ENCODE measurements at places on chromosomes 11 and 22.
A peak's percentile ranks its signal among the peaks of the same experiment; 100 is the strongest.

GRCh38 chr11:112662554-112662953, 298.7 kb upstream of the NCAM1 start:
- H3K4me1 ChIP-seq, result no peaks in the 10 kb centered on the region
- peaks cover 2% of the 10 kb centered on the region for H3K27me3 ChIP-seq
- no peak overlapping the region for H3K27ac ChIP-seq
- no peak for DNase-seq
- no peak overlapping the region for H3K4me3 ChIP-seq

DNA sequence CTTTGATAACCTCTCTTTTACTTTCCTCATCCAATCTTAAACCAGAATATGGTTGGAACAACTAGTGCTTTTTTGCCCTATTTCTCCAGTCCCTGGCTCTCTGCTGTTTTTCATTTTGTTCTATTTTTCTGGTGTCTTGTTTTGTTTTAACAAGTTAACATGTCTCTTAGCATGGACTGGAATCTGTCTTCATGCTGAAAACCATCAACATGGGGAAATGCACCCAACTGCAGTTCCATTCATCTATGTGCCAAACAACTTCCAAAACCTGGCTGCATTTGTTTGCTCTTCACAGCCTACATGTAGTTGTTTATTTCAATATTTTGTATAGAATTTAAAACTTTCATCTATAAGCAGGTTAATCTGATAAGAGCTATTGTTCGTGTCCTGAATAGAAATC, 46.8 kb upstream of the NOX4 start:
- H3K4me1 ChIP-seq, result no peaks in the 10 kb centered on the region
- H3K27ac ChIP-seq, result no peak overlapping the region
- H3K27me3 ChIP-seq, result no peaks in the 10 kb centered on the region
- DNase-seq, result no peak
- H3K36me3 ChIP-seq, result no peaks in the 10 kb centered on the region

GRCh38 chr11:7573193-7573557, 59.4 kb downstream of the PPFIBP2 start:
- DNase-seq, result no peak
- no peak overlapping the region for H3K27ac ChIP-seq
- peaks cover 16% of the 10 kb centered on the region for H3K4me1 ChIP-seq
- H3K27me3 ChIP-seq, result peaks cover 18% of the 10 kb centered on the region

- no peak overlapping the region for H3K27ac ChIP-seq
- peaks cover 3% of the 10 kb centered on the region for H3K27me3 ChIP-seq
- no peaks in the 10 kb centered on the region for H3K4me1 ChIP-seq
- H3K4me3 ChIP-seq, result no peak overlapping the region
Measured at GRCh38 chr11:67542169-67542568, 18.9 kb upstream of the CABP2 start.

GRCh38 chr11:102914238-102915043, 39.7 kb upstream of the MMP12 start:
- no peaks in the 10 kb centered on the region for H3K36me3 ChIP-seq
- no peak overlapping the region for H3K4me3 ChIP-seq
- no peak for DNase-seq

GRCh38 chr11:13302420-13302958, 24.9 kb downstream of the BMAL1 start:
- no peak for DNase-seq
- no peak overlapping the region for H3K4me3 ChIP-seq
- H3K27me3 ChIP-seq, result no peaks in the 10 kb centered on the region

- peaks cover 19% of the 10 kb centered on the region for H3K4me1 ChIP-seq
- peak within 1 kb of the TSS; percentile 98 for H3K4me3 ChIP-seq
- H3K27me3 ChIP-seq, result peaks cover 40% of the 10 kb centered on the region
- DNase-seq, result peak; percentile 64
- H3K36me3 ChIP-seq, result peaks cover 3% of the 10 kb centered on the region
- H3K27ac ChIP-seq, result peak within 1 kb of the TSS; percentile 79
Measured at GRCh38 chr11:124762105-124762623, at the start of gene ESAM. ESAM (minus strand) TSS chr11:124762290; CDS start chr11:124762154, 136 bp downstream.

GRCh38 chr11:103961010-103961409, 75.4 kb upstream of the DDI1 start:
- no peaks in the 10 kb centered on the region for H3K36me3 ChIP-seq
- H3K27ac ChIP-seq, result no peak overlapping the region
- no peaks in the 10 kb centered on the region for H3K27me3 ChIP-seq
- peaks cover 9% of the 10 kb centered on the region for H3K4me1 ChIP-seq
- no peak for DNase-seq

DNA sequence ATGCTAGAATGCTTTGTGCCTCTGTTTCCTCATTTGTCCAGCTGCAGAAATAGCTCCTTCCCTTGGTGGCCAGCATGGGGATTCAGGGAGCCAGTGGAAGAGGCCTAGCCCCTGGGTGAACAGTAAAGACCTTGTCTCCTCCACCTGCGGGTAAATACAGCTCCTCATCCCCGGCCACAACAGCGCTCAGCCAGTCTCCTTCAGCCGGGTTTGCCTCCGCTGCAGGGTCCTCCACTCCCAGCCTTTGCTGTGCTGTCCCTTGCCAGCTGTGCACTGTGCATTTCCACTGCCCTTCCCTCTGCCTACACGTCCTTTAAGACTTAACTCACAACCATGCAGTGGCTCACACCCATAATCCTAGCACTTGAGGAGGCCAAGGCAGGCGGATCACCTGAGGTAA, 1.5 kb upstream of the CDC42EP1 start:
- peaks cover 30% of the 10 kb centered on the region for H3K4me1 ChIP-seq
- peaks cover 2% of the 10 kb centered on the region for H3K36me3 ChIP-seq
- H3K27ac ChIP-seq, result no peak overlapping the region
- no peak overlapping the region for H3K4me3 ChIP-seq

DNA sequence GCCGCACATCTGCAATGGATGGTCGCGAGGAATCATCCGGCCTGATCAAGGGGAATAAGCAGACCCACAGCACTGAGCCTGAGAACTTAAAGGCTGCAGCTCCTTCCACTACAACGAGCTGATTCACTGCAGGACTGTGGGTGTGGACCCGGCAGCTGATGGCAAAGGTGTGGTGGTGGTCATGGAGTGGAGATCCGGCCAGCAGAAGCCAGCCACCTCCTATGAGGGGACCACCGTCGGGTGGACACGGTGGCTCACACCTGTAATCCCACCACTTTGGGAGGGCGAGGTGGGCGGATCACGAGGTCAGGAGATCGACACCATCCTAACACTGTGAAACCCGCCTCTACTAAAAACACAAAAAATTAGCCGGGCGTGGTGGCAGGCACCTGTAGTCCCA, 66.4 kb downstream of the DGCR2 start:
- H3K4me1 ChIP-seq, result no peaks in the 10 kb centered on the region
- H3K27ac ChIP-seq, result no peak overlapping the region
- no peak for DNase-seq
- no peak overlapping the region for H3K4me3 ChIP-seq
- no peaks in the 10 kb centered on the region for H3K27me3 ChIP-seq

DNA sequence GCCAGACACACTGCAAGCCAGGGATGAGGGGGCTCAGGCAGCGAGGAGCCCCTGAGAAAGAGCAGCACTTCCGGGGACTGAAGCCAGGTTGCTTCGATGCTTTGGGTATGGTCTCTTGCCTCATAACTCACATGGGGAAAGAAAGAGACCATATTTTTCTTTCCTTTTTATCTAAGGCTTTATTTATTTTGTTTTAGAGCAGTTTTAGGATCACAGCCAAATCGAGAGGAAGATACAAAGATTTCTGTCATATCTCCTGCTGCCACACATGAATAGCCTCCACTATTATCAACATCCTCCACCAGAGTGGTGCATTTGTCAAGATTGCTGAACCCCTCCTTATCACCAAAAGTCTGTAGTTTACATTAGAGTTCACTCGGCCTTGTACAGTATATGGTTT, 24.3 kb upstream of the ADSL start:
- no peaks in the 10 kb centered on the region for H3K27me3 ChIP-seq
- peaks cover 60% of the 10 kb centered on the region for H3K4me1 ChIP-seq
- no peak overlapping the region for H3K4me3 ChIP-seq

DNA sequence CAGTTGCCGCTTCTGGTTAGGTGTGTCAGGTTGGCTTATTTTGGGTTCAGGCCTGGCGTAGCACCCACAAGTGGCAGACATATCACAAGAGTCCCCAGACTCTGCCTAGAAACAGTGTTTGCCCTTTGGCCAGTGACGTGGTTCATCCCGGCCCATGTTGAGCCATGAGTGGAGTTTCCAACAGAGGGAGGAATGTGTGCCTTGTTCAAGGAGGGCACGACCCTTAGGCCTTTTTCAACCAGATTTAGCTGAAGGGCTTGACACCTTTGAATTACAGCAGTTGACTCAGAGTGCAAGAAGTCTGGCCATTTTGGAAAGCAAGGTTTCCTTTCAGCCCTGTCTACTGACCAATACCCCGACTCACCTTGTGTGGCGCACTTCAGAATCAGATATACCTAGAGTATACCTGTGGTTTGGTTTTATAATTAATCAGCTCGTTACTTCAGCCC, 15.1 kb upstream of the AIFM3 start:
- H3K4me1 ChIP-seq, result peaks cover 15% of the 10 kb centered on the region
- DNase-seq, result no peak
- H3K27ac ChIP-seq, result no peak overlapping the region
- peaks cover 8% of the 10 kb centered on the region for H3K27me3 ChIP-seq
- no peak overlapping the region for H3K4me3 ChIP-seq

GRCh38 chr11:44729063-44729462, 2.3 kb downstream of the TSPAN18 start:
- H3K27me3 ChIP-seq, result peaks cover 17% of the 10 kb centered on the region
- H3K4me3 ChIP-seq, result peak overlapping the region; percentile 83
- H3K36me3 ChIP-seq, result no peaks in the 10 kb centered on the region

DNA sequence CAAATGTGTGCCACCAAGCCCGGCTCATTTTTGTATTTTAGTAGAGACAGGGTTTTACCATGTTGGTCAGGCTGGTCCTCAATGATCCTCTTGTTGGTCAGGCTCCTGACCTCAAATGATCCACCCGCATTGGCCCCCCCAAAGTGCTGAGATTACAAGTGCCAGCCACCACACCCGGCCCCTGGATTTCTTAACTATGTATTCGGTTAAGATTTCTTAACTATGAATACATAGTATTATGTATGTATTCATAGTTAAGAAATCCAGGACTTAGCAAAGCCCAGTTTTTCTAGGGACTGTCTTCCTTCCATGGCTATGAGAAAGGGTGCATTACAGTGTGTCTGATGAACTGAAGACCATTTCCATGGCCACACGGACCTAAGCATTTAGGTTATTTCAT, 1.7 kb downstream of the C11orf91 start:
- H3K4me1 ChIP-seq, result peaks cover 27% of the 10 kb centered on the region
- no peak overlapping the region for H3K4me3 ChIP-seq
- H3K27ac ChIP-seq, result no peak overlapping the region

DNA sequence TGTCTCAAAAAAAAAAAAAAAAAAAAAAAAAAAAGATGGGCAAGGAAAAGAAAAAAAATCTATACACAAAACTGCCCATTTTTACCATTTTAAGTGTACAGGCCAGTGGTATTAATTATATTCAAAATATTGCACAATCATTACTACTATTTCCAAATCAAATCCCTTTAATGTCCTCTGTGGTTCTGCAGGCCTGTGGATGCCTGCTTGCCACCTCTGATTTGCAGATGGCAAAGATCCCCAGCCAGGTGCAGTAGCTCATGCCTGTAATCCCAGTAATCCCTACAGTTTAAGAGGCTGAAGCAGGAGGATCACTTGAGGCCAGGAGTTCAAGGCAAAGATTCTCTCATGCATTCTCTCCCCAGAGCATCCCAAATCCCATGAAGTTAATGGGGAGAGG, 20.2 kb downstream of the RFPL1 start:
- peaks cover 4% of the 10 kb centered on the region for H3K27me3 ChIP-seq
- no peak overlapping the region for H3K27ac ChIP-seq
- H3K4me3 ChIP-seq, result no peak overlapping the region
- no peaks in the 10 kb centered on the region for H3K4me1 ChIP-seq

- no peaks in the 10 kb centered on the region for H3K36me3 ChIP-seq
- no peak for DNase-seq
- H3K4me1 ChIP-seq, result peaks cover 17% of the 10 kb centered on the region
- H3K27me3 ChIP-seq, result no peaks in the 10 kb centered on the region
Measured at GRCh38 chr11:75874684-75875341, 59.8 kb downstream of the UVRAG start.

- no peak overlapping the region for H3K4me3 ChIP-seq
- no peak overlapping the region for H3K27ac ChIP-seq
- no peaks in the 10 kb centered on the region for H3K27me3 ChIP-seq
- no peak for DNase-seq
Measured at GRCh38 chr22:46929710-46930204, 167.3 kb downstream of the TBC1D22A start.

GRCh38 chr22:31449506-31449905, 40.1 kb downstream of the EIF4ENIF1 start:
- no peak overlapping the region for H3K4me3 ChIP-seq
- no peak for DNase-seq
- H3K27ac ChIP-seq, result no peak overlapping the region

DNA sequence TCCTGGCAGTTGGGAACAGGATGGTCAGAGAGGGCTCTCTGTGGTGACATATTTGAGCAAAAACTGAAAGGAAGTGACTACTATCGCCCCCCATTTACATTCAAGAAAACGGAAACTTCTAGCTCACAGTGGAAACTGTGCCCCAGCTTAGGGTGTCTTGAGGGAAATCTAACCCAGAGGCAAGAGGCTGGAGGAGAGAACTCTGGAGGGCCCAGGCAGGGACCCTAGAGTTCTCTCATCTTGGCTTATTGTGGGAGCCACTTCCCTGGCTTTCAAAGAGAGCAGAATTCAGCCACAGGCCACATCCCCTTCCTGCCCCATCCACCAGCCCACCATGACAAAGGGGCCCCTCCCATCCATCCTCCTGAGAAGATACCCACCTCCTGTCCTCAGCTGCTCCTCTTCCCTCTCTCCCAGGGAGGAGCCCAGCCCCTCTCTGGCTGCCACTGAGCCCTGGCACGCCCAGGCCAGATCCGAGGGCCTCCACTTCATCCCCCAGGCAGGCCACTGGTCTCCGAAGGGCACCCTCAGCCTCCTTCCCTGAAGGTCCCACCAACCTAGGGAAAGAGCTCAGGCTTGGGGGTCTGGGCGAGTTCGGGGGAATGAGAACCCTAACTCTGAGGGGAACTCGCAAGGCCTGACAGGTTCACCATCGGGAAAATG, 1.6 kb upstream of the TMPRSS13 start:
- peak overlapping the region; percentile 5 for H3K4me3 ChIP-seq
- H3K36me3 ChIP-seq, result peaks cover 2% of the 10 kb centered on the region
- peaks cover 61% of the 10 kb centered on the region for H3K4me1 ChIP-seq
- peaks cover 5% of the 10 kb centered on the region for H3K27me3 ChIP-seq
- no peak for DNase-seq

All from activated T-helper 1 cell treated with anti-CD3 and anti-CD28 coated beads, Interleukin-12 subunit alpha, Interleukin-12 subunit beta, Interleukin-2, Interleukin-4 antibody, amounts not matched to agents 30 ng/mL and 10 ng/mL and 1 ng/mL, durations not matched to agents 14 hours and 24 hours and 36 hours (primary cell).